ENCODE measurements at places on chromosomes 6 and 20.

DNA sequence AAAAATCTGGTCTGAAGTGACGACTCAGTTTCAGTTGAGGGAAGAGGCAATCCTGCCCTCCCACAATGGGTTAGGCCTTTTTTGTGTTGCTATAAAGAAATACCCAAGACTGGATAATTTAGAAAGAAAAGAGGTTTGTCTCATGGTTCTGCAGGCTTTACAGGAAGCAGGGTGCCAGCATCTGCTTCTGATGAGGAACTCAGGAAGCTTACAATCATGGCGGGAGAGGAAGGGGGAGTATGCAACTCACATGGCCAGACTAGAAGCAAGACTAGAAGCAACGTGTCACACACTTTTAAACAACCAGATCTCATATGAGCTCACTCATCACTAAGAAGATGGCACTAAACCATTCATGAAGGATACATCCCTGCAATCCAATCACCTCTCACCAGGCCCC lies 529.3 kb downstream of the KIF16B start:
- no peak for DNase-seq

GRCh38 chr20:2984028-2984501 lies 59.4 kb upstream of the GNRH2 start:
- no peak for DNase-seq

GRCh38 chr20:20212675-20213096 lies 155.2 kb upstream of the INSM1 start:
- DNase-seq = no peak

DNA sequence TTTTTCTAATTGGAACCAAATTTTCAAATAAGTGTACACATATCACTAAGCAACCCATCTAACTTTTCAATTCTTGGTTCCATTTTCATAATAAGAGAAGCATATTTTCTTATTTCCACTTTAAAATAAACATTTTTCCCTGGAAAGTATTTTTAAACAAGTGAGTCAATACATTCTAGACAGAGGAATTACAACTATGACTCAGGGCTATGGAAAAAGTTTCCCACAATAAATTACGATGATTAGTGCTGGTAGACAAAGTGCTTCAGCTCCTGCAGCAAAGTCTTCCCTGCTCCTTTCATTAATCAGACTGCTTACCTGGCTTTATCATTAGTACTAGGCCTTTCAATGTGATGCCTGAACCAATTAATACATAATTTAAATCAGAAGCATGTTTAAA lies 322.5 kb downstream of the HACE1 start:
- no peak for DNase-seq

- no peak for DNase-seq
Measured at GRCh38 chr6:42294759-42295158, 77.1 kb upstream of the MRPS10 start.

- DNase-seq = no peak
Measured at GRCh38 chr6:105178636-105179035, 1.2 kb downstream of the POPDC3 start.

DNA sequence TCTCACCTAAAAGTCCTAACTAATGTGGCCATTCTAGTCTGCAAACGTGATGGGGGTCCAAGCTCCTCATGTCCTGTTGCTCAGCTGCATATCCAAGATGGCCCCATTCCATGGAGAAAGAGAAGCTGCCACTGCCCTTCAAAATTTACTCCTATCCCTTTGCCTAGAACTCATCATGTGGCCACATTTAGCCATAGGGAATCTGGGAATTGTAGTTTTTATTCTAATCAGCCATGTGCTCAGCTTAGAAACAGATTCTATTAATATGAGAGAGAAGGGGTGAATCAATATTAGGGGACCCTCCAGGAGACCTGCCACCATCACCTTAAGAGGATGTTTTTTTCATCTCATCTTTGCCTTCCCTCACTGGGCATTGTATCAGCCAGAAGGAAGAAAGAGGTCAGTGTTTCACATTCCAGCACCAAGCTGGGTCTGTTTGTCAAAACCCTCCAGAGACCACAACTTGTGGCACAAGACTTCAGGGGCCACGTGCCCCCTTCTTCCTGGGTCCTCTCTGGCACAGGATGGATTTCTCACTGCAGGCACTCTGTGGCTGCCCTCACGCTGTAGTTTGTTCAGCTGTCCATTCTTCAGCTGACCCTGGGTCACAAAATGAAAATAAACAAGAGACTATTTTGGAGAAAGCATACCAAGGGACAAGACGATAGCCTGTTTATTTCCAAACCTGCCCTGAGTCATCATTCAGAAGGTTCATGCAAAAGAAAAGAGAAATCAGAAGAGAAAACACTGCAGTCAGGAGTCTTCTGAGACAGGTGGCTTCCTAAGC lies 172.0 kb downstream of the EYA2 start:
- no peak for DNase-seq

GRCh38 chr6:56567501-56567900 lies 75.2 kb downstream of the DST start:
- DNase-seq = no peak

GRCh38 chr6:9647599-9647998 lies 767.3 kb downstream of the TFAP2A start:
- no peak for DNase-seq

GRCh38 chr6:63676412-63677114 lies 41.0 kb downstream of the PHF3 start:
- no peak for DNase-seq

DNA sequence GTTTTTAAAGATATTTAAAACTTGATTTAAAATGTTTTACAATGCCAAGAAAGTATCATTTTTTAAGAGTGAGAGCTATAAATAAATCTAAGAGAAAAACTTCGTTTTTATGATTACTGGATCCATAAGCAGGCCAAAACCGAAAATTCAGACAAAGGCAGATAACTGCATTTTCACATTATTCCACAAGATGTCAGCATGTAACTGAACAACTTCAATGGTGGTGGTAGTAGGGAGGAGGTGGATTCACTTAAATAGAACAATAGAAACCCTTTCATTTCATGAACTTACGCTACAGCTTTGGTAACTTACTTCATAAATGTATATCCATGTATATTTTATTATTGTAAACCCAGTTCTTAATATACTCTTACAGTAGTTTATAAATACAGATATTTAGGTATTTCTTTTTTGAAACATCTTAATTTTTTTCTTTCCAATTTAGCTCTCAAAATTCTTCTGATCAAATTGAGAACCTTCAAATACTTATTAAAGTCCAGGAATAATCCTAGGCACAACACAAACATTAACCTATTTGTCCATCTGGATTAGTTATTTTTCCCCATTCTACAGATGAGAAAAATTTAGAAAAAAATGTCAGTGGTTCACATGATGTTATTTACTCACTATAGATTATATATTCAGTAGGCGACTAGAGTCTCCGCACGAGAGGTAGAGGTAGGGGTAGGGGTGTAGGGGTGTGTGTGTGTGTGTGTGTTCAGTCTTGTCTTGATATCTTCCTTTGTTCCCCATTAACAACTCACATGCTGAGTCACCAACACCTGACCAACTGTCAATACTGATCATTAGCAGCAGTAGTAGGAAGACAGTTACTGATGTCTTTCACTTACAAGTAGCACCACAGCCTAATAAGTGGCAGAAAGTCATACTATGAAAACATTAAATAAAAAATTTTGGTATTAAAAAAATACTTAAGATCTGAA lies 111.5 kb downstream of the ARHGAP18 start:
- DNase-seq = no peak

DNA sequence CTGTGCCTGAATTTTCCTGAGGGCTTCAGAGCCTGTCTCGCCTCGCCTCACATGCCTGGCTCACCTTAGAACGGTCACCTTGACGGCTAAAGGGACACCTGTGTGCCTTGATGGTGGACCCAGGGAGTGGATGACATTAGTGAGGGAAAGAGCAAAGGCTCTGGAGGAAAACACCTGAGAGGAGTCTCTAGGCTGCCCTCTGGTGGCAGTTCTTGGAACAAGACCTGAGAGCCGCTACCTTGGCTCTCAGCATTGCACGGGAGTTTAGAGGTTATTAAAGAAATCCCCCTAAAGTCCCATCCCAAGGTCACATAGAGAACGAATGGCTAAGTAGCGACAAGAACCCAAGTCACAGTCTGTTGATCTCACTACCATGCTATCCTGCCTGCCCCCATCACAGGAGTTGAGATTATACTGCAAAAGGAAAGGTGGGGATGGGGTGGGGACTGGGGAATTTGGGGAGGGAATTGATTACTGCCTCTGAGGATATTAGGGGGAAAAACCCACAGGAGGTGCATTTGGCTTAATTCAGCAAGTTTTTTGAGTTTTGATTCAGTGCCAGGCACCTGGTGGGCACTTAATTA lies 7.9 kb upstream of the CDSN start:
- DNase-seq = peak; percentile 56

Measured in CD4-positive, alpha-beta T cell treated with Interferon gamma for 1 hour (primary cell).